Fibroblast of pulmonary artery (primary cell): ENCODE measurements at places on chromosomes 2 and 18.
A peak's percentile ranks its signal among the peaks of the same experiment; 100 is the strongest.

DNA sequence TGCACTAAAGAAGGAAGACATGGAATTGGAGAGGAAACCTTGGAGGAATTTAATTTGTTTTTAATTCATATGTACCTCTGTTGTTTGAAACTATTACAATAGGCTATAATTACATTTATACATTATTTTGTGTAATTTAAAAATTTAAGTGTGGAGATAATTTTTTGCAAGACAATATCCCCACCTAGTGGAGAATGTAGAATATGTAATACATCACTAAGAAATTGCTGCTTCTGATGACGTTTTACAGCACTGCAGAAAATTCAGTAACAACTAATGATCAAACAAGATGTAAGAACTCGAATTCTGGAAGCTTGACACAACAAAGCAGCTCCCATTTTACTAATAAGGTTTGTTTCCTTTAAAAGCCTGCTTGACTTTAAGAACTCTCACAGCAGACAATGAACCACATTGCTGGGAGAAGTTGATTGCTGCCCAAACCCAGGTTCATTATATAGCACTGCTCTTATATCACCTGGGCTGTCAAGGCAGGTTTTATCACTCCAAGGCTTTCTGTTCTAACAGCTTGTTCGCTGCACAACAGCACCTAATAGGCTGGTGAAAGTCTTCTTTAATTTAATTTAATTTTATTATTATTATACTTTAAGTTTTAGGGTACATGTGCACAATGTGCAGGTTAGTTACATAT is 53.4 kb downstream of the THADA start:
- peak; percentile 79 for DNase-seq

DNA sequence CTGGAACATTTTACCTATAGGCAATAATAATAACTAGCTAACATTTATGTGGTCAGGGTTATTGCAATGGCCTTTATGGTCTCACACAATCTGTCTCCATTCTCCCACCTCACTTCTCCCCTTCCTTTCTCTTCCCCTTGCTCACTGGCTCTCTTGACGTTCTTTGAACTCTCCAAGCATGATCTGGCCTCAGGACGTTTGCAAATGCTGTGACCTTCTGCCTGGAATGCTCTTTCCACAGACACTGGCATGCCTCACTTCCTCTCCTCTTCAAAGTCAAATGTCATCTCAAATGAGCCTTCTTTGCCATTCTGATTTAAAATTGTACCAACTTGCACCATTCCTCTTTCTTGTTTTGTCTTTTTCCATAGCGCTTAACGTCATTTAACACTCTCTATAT is 25.3 kb upstream of the GCG start:
- DNase-seq = no peak

DNA sequence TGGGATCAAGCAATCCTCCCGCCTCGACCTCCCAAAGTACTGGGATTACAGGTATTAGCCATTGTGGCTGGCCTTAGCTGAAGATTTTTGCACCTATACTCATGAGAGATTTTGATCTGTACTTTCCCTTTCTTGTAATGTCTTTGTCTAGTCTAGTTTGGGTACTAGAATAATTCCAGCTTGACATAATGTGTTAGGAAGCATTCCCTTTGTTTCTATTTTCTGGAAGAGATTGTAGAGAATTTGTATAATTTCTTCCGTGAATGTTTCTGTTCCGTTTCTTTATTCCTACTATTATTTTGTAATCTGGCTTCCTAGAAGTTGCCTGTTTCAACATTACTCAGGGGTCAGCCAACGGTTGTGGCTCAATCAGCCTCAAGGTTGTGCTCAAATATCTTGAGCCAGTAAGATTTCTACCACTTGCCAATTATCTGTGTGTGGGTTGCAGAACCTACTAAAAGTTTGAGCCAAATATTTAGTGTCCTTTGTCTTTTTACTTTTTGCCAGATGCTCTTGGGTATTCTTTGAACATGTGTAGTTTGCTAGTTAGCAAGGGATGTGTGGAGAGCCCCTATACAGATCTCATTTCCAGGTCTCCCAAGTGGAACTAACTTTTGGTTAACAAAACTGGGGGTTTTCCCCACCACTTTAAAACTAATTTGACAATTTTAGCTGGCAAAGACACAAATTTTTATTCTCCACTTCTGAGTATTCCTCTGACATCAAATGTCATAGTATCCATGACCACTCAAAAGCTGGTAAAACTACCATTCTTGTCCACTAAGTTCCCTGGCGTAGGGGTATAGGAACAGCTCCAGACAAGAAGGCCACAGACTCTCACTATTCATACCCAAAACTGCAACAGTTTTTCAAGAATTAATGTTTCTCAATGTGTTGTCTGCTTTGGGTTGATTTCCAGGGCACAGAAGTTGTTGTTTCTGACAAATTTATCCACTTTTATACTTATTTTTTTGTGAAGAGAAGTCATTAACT is 42.8 kb upstream of the BAZ2B start:
- DNase-seq = peak; percentile 79

DNA sequence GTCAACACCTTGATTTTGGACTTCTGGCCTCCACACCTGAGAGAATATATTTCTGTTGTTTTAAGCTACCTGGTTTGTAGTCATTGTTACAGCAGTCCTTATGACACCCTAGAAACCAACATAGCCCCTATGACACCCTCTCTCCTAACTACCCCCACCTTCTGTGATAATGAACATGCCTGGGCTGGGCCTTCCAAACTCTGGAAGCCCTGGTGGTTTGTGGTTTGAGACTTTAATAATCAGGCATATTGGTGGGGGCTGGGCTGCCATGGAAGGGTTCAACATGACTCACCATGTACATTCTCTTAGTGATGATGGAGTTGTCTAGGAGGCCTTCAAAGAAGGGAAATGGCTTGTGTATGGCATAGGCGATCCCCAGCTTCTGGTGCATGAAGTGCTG is 3.3 kb downstream of the SP110 start:
- DNase-seq = no peak

- peak; percentile 52 for DNase-seq
Observed at GRCh38 chr2:237731663-237732062, 66.9 kb upstream of the RBM44 start.

GRCh38 chr2:149278161-149278871 is 52.1 kb upstream of the LYPD6 start:
- DNase-seq = no peak

- no peak for DNase-seq
Observed at GRCh38 chr2:167966937-167967913, 280.2 kb downstream of the STK39 start.

DNA sequence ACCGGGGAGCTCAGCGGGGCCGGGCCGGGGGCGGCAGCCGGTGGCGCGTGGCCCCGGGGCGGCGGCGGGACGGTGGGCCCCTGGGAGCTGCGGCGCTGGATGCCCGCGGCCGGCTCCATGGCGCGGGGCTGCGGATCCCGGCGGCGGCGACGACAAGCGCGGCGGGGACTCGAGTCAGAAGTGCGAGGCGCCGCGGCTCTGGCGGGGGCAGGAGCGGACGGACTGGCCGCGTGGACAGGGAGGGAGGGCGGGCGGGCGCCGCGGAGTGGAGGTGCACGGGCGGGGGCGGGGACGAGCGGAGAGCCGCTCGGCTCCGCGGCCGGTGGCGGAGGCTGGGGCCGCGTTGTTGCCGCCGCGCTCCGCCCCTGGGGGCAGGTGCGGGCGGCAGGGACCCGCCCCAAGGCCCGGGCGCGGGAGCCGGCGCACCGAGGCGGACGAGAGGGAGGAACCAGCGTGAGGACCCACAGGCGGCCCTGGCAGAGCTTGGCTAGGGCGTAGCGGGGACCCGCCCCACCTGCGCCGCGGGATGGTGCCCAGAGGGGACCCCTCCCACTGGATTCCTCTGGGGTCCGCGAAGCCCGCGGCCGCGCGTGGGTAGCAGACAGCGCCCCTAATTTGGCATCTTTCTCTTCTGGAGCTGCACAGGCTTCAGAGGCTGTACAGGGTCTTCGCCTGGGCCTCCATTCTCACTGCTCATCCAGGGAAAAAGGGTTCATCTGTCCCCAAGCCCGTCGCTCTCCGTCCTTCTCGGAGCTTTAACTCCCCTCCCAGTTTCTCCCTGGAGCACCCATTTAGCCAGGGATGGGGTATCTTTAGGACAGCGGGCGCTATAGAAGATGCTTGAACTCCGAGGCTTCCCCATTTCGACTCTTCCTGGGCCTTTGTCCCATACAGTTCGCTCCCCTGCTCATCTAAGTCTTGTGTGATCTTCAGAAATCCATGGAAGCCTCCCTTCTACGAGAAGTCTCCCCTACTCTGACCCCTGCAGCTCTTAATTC is at the start of gene TMEM163:
TSS of gene TMEM163 (minus strand) at position 184 of the 998 bp plus-strand sequence.
- DNase-seq = no peak

GRCh38 chr2:85753035-85753524 is 711 bp upstream of the ATOH8 start:
- DNase-seq = no peak

- no peak for DNase-seq
Observed at GRCh38 chr2:82055846-82056245, 1751.3 kb upstream of the LRRTM1 start.

DNA sequence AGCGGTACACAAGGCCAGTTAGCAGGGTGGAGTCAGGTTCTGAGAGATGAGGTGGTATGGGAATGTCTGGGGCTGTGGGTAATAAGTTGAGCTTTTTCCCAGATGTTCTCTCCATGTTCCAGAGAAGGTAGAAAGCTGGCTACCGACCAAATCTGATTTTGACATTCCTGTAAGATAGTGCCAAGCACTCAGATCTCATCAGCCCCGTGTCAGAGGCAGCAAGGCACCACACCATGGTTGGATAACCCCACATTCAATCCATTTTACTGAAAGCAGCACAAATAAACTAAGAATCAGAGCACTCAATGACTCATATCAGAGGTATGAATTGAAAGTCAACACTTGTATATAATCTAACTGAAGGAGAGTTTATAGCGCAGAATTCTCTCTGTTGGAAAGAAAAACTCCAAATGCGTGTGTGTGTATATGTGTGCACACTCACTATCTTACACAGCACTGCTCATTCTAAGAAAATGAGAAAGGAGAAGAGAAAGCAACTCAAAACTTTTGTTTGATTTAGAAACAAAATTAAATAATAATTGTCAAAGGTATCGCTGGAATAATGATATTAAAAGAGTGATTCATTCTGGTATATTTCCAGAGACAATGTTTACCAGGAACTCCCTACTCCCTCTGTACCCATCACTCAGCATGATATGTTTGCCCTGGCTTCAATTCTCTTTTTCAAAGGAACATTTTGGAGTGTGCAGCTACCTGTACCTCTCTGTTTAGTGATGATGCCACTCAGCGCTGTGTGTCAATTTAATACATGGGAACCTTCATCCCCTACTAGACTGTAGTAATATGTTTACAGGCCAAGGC is 375.1 kb upstream of the ID2 start:
- DNase-seq = peak; percentile 36

DNA sequence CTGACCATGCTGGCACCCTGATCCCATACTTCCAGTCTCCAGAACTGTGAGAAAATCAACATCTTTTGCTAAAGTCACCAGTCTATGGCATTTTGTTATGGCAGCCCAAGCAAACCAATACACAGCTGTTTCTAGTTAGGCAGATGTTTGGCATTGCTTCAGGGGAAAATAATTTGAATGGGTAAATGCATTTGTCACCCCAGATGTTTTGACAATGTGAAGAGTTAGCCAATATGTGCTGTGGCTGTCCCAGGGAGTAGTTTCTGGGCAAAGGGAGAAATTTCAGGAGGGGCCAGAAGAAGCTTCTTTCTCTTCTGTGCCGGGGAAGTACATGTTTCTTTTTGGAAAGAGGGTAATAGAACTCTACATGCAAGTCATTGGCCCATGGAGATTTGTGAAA is 619.0 kb downstream of the SLC4A3 start:
- DNase-seq = no peak

GRCh38 chr2:30072250-30072842 is 74.5 kb upstream of the YPEL5 start:
- peak; percentile 82 for DNase-seq

- peak; percentile 94 for DNase-seq
Observed at GRCh38 chr2:134727385-134727784, 8.6 kb upstream of the TMEM163 start.

- no peak for DNase-seq
Observed at GRCh38 chr2:14313341-14313740, 319.2 kb upstream of the LRATD1 start.

GRCh38 chr18:28086670-28087552 is 90.0 kb downstream of the CDH2 start:
- peak; percentile 81 for DNase-seq

DNA sequence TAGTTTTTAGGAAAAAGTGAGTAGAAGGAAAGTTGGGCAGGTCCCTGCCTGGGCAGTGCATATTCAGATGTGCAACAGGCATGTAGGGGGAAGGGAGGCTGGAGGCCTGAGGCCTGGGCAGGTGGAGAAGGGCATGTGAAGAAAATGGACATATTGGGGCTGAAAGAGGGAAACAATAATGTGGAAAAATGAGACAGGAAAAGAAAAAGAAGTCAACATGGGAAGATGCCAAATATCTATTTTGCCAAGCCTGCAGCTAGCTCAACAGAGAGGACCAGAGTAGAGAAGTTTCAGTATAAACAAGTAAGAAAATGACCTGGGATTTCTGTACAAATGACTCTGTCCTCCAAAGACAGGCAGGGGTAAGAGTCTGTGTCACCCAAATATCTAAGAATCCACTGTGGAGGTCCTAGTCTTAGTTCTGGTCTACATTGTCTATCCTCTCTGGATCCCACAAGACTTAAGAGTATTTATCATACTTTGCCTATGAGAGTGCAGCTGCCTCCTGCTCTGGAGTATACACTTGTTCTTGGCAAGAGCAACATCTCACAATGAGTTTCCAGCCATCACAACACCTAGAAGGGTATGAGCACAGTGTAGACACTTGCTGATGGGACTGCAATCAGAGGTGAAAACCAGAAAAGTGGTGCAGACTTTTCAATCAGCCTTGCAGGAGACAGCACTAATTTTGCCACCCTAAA is 80.2 kb downstream of the CLHC1 start:
- DNase-seq = no peak

- no peak for DNase-seq
Observed at GRCh38 chr2:48438266-48438665, 91.7 kb upstream of the STON1 start.

- DNase-seq = peak; percentile 6
Observed at GRCh38 chr2:36706021-36706876, 9.7 kb downstream of the VIT start.

GRCh38 chr2:85160966-85161960 is 28.1 kb downstream of the TCF7L1 start:
- no peak for DNase-seq

DNA sequence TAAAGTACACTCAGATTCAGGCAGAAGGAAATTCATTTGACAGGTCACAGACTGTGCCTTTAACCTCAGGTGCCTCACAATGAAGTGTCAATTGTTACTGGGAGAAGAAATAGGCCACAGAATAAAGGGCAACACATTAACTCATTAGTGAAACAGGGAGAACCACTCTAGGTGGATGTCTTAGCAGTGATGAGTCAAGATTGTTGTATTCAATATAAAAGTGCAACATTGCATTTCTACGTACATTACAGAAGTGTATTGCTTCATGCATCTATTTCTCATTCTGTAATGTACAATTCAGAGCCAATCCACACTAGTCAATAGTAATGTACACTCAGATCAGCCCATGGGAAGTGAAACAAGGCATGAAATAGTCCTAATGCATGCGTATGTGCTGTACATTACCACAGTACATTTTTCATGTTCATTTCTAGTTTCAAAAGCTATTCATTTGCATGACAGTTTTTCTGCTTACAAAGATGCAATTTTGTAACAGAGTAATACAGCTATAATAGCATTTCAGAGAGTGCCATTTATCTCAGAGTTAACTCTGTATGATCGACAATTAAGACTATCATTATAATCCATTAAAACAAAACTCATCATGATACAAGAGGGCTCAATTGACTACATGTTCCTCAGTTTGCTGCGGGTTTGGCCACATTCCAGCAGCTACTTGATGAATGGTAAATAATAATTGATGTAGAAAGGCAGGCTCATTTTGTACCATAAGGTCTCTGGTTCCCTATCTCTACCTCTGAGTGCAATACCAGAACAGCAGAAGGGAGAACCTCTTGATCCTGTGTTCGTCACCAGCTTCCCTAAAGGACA is 12.2 kb upstream of the ARL5A start:
- DNase-seq = no peak
